Astrocyte (in vitro differentiated cells and primary cell): ENCODE measurements at places on chromosomes 1 and 21. TPM values are rescaled to one million over a fixed set of nuclear protein-coding genes. Genes with fewer than 3 reads are reported as not detected.
A peak's percentile ranks its signal among the peaks of the same experiment; 100 is the strongest.

AJAP1 gene
- total RNA-seq = 0.29 and 0.34 TPM in 2 replicates

CR2 gene
- 0.07 and 0.09 TPM in 2 replicates for total RNA-seq

NUDT17 gene
- 2.6 and 3.3 TPM in 2 replicates for total RNA-seq

TMEM51 gene
- 6.9 TPM in 2 replicates for total RNA-seq

DMRTA2 gene
- not detected in 2 replicates for total RNA-seq

HPDL gene
- total RNA-seq = 0.61 and 0.70 TPM in 2 replicates

- no peaks in the 10 kb centered on the region for H3K27me3 ChIP-seq
- no peak for DNase-seq
- no peaks in the 10 kb centered on the region for H3K4me1 ChIP-seq
- H3K27ac ChIP-seq = no peak overlapping the region
- peaks cover 46% of the 10 kb centered on the region for H3K36me3 ChIP-seq
Measured at GRCh38 chr21:37186983-37187382, 80.2 kb downstream of the VPS26C start.

GRCh38 chr21:44686000-44686781, 4.2 kb upstream of the KRTAP12-1 start:
- peaks cover 12% of the 10 kb centered on the region for H3K27me3 ChIP-seq
- no peak overlapping the region for H3K27ac ChIP-seq
- no peak overlapping the region for H3K4me3 ChIP-seq
- no peaks in the 10 kb centered on the region for H3K36me3 ChIP-seq
- no peak for DNase-seq
- H3K4me1 ChIP-seq = no peaks in the 10 kb centered on the region

- peaks cover 9% of the 10 kb centered on the region for H3K36me3 ChIP-seq
- H3K4me3 ChIP-seq = no peak overlapping the region
- H3K27ac ChIP-seq = no peak overlapping the region
- no peak for DNase-seq
Measured at GRCh38 chr1:214460304-214460916, 91.0 kb downstream of the PTPN14 start.

DNA sequence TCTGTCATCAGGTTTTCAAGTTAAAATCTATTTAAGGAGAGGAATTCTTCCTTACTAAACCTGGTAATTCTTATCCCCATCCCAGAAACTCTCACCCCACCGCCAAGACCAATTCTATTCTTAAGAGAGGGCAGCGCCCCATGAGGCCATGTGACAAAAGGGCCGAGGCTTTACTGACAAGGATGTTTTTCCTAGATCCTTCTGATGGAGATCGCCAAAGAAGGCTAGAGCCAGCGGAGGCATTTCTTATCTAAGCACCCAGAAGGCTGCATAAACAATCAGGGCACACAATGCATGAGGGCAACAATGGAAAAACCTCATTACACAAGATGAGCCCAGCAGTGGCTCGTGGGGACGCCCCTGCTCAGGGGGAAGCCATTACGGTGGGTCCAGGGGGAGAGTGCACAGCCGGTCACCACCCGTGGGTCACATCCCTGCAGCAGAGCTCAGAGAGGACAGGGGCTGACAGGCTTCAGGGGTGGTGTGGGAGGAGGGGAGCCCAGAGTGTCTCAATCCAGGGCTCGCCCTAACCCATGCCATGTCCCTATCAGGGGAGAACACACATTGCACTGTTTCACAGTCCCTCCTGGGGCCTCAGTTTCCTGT, 88.7 kb downstream of the ITPKB start:
- H3K36me3 ChIP-seq = no peaks in the 10 kb centered on the region
- no peak overlapping the region for H3K27ac ChIP-seq
- peaks cover 29% of the 10 kb centered on the region for H3K4me1 ChIP-seq
- no peak overlapping the region for H3K4me3 ChIP-seq

DNA sequence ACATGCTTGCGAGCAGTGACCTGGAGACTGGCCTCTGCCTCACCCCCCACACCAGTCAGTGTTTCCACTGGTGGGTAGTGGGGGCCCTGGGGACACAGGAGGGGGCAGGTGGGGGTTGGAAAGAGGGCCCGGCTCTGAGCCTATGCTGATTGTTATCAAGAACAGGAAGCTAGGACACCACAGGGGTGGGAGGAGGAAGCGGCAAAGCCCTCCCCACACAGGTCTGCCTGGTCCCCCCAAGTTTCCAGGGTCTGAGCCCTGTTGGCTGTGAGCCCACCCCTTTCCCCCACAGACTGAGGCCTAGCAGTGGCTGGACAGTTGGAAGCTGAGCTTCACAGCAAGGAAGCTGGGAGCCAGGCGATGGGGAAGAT, 1.6 kb upstream of the PTPN7 start:
- H3K36me3 ChIP-seq = no peaks in the 10 kb centered on the region
- no peak for DNase-seq
- H3K27ac ChIP-seq = no peak overlapping the region
- H3K27me3 ChIP-seq = no peaks in the 10 kb centered on the region

DNA sequence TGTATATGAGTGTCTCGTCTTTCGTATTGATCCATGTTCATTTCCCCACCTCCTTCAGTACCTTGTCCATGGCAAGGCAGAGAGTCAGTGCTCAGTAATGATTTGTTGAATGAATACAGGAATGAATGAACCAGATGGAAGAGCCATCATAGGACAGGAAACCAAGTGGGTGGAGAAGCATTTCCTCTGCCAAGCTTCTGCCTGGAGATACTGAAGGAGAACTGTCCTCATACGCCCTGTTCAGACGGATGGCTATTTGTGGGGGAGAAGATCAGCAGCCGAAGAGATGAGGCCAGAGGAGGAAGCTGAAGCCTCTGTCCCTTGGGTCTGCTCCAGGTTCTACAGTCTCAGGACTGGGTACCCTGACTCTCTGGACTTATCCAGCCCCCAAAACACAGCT, 5.8 kb downstream of the FAM43B start:
- no peaks in the 10 kb centered on the region for H3K36me3 ChIP-seq
- peaks cover 38% of the 10 kb centered on the region for H3K27me3 ChIP-seq
- H3K27ac ChIP-seq = no peak overlapping the region
- no peak overlapping the region for H3K4me3 ChIP-seq
- H3K4me1 ChIP-seq = no peaks in the 10 kb centered on the region

DNA sequence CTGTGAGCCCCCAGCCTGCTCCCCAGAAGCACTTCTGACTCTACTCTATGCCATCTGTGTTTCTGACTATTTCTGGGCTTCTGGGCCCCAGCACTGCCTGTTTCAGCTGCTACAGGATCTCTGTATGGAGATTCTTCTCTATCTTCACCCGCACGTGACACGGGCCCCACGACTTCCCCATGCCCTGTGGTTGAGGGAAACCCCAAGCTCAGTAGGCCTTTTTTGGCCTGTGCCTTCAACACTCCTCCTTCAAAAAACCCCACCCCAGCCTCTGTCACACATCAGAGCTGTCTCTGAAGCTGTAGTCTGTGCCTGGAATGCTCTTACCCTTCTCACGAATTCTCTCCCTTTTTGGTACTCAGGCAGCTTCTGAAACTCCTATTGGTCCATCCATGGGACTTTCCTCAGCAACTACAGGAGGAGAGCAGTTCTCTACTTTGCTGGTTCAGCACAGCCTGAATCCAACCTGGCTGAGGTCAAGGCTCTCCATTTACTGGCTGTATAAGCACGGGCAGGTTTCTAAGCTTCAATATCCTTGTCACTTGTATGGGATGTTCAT, 2.0 kb upstream of the NID1 start:
- H3K27me3 ChIP-seq = no peaks in the 10 kb centered on the region
- H3K36me3 ChIP-seq = no peaks in the 10 kb centered on the region
- H3K4me3 ChIP-seq = no peak overlapping the region
- no peak for DNase-seq

- H3K27me3 ChIP-seq = no peaks in the 10 kb centered on the region
- H3K27ac ChIP-seq = no peak overlapping the region
- no peaks in the 10 kb centered on the region for H3K36me3 ChIP-seq
- no peak for DNase-seq
- H3K4me1 ChIP-seq = peaks cover 6% of the 10 kb centered on the region
- no peak overlapping the region for H3K4me3 ChIP-seq
Measured at GRCh38 chr21:39690454-39690853, 54.5 kb upstream of the IGSF5 start.

DNA sequence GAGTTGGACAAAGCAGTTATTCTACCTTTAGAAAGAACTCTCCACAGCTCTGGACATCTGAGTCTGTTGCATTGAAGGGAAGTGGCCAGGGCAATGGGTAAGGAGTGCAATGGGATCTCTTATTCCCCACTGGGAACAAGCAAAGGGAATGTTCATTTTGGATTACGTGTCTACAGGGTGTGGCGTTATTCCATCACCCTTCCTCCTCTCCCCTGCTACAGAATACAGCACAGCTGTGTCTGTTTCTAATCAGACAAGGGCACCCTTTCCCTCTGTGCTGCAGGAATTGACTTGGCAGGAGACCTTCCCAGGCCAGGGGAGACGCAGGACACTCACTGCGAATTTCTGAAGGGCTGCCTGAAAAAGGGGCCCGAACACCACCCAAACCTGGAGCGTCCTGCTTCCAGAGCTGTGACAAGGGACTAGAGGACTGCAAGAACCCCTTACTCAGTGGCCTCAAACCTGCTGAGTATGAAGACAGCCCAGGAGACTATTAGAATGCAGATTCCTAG, 163.6 kb upstream of the RAB4A start:
- no peaks in the 10 kb centered on the region for H3K4me1 ChIP-seq
- peaks cover 16% of the 10 kb centered on the region for H3K27me3 ChIP-seq
- no peaks in the 10 kb centered on the region for H3K36me3 ChIP-seq
- no peak overlapping the region for H3K27ac ChIP-seq
- no peak overlapping the region for H3K4me3 ChIP-seq

- peak; percentile 44 for DNase-seq
- no peak overlapping the region for H3K27ac ChIP-seq
- H3K36me3 ChIP-seq = no peaks in the 10 kb centered on the region
- no peaks in the 10 kb centered on the region for H3K4me1 ChIP-seq
Measured at GRCh38 chr21:15932726-15933125, 202.9 kb downstream of the USP25 start.

GRCh38 chr1:34844252-34844634, 15.3 kb downstream of the SMIM12 start:
- H3K27me3 ChIP-seq = no peaks in the 10 kb centered on the region
- H3K36me3 ChIP-seq = no peaks in the 10 kb centered on the region
- no peak for DNase-seq
- H3K27ac ChIP-seq = no peak overlapping the region
- no peak overlapping the region for H3K4me3 ChIP-seq
- H3K4me1 ChIP-seq = peaks cover 6% of the 10 kb centered on the region

GRCh38 chr1:44016041-44016889, 15.0 kb downstream of the SLC6A9 start:
- no peaks in the 10 kb centered on the region for H3K27me3 ChIP-seq
- no peak overlapping the region for H3K27ac ChIP-seq
- H3K4me3 ChIP-seq = no peak overlapping the region
- no peak for DNase-seq
- H3K4me1 ChIP-seq = no peaks in the 10 kb centered on the region
- no peaks in the 10 kb centered on the region for H3K36me3 ChIP-seq

GRCh38 chr1:201470581-201470980, 1.6 kb upstream of the PHLDA3 start:
- no peak overlapping the region for H3K4me3 ChIP-seq
- no peak overlapping the region for H3K27ac ChIP-seq
- H3K27me3 ChIP-seq = no peaks in the 10 kb centered on the region

- no peaks in the 10 kb centered on the region for H3K27me3 ChIP-seq
- no peaks in the 10 kb centered on the region for H3K36me3 ChIP-seq
- DNase-seq = no peak
Measured at GRCh38 chr1:110176299-110176956, 26.1 kb downstream of the SLC6A17 start.

- no peak for DNase-seq
- no peak overlapping the region for H3K27ac ChIP-seq
- no peaks in the 10 kb centered on the region for H3K4me1 ChIP-seq
- H3K4me3 ChIP-seq = no peak overlapping the region
- no peaks in the 10 kb centered on the region for H3K36me3 ChIP-seq
Measured at GRCh38 chr1:110160538-110161100, 10.3 kb downstream of the SLC6A17 start.

- no peaks in the 10 kb centered on the region for H3K36me3 ChIP-seq
- no peak overlapping the region for H3K27ac ChIP-seq
- H3K4me3 ChIP-seq = no peak overlapping the region
- H3K4me1 ChIP-seq = no peaks in the 10 kb centered on the region
Measured at GRCh38 chr1:22158654-22159053, 15.8 kb upstream of the WNT4 start.

- H3K27ac ChIP-seq = no peak overlapping the region
- no peak overlapping the region for H3K4me3 ChIP-seq
- H3K36me3 ChIP-seq = peaks cover 5% of the 10 kb centered on the region
- no peaks in the 10 kb centered on the region for H3K27me3 ChIP-seq
- no peak for DNase-seq
Measured at GRCh38 chr1:53511323-53511932, 52.2 kb downstream of the DMRTB1 start.

- peaks cover 31% of the 10 kb centered on the region for H3K27me3 ChIP-seq
- no peaks in the 10 kb centered on the region for H3K4me1 ChIP-seq
- no peak for DNase-seq
- H3K27ac ChIP-seq = no peak overlapping the region
Measured at GRCh38 chr1:151741516-151741915, 20.2 kb downstream of the RIIAD1 start.
